ENCODE measurements at places on chromosomes 6 and 20.

- no peak for DNase-seq
Measured at GRCh38 chr6:38266921-38267354, 372.8 kb downstream of the BTBD9 start.

- DNase-seq = no peak
Measured at GRCh38 chr6:126720304-126720703, 380.4 kb downstream of the CENPW start.

DNA sequence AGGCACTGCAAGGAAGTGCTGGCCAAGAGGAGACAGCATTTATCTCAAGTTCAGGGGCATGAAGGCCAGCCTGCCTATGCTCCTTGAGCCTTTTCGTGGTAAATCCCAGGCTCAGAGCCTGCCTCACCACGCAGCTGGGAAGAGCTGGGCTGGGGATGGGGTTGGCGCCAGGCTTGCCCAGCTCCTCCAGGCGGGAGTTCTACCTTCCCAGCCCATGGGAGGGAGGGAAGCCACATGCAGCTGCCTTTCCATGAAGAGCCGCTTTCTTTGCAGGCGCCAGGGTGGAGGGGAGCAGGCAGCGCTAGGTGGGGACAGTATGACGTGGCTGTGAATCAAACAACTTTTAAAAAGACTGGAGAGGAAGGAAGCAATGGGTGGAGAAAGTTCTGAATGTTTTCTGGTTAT is 19.5 kb upstream of the SIRT5 start:
- peak; percentile 79 for DNase-seq

DNA sequence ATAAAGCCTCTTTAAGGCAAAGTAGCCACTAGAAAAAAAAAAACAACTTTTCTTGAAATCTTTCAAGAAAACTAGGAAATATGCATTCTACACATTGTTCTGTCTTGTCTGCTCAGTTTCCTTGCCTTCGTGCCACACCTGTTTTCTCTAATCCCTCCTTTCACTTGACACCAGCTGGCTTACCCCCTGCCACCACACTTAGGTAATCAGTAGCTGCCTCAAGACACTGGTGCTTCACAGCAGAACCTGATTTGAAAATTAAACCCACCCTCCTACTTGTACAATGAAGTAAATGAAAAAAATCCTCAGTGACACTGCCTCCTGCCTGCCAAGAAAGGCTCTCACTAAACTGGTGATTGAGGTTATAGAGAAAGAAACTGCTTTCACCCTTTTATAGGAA is 45.8 kb upstream of the SCML4 start:
- no peak for DNase-seq

- no peak for DNase-seq
Measured at GRCh38 chr20:41734506-41734945, 116.3 kb upstream of the CHD6 start.

GRCh38 chr6:38420207-38420606 is 219.5 kb downstream of the BTBD9 start:
- no peak for DNase-seq

DNA sequence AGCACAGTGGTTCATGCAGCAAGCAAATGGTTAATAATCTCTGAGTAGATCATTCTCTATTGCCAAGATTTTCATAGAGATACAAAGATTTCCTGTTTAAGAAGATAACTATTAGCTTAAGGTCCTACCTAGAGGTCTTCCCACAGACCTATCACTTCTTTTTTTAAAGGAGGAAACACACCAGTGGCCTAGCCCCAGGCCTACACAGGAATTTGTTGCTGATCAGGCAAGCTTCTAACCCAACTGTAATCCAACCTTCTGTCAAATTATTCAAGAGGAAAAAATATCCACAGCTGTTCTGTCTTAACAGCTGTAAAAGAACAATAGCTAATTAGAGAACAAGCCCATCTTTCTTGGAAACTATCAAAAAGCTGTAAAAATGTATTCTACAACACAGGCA is 332.8 kb downstream of the BTBD9 start:
- no peak for DNase-seq

- no peak for DNase-seq
Measured at GRCh38 chr6:133973109-133973971, 20.3 kb downstream of the TBPL1 start.
